ENCODE measurements at places on chromosomes 5 and 9.

DNA sequence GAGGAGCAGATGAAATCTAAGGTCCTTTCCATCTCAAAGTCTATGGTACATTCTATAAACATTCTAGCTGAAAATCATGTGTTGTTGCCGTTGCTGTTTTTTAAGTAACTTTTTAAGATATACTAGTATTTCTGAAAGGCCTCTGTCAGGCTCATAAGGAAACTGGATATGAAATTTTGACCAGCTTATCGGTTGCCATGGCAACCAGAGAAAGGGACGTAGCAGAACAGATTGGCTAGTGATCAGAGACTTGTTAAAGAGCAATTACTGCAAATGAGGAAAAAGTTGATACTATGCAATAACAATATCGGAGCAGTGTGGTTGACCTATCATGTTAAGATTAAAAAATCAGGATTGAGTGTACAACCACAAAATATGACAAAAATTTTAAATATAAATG lies 57.0 kb upstream of the RNF180 start:
- no peak for DNase-seq

DNA sequence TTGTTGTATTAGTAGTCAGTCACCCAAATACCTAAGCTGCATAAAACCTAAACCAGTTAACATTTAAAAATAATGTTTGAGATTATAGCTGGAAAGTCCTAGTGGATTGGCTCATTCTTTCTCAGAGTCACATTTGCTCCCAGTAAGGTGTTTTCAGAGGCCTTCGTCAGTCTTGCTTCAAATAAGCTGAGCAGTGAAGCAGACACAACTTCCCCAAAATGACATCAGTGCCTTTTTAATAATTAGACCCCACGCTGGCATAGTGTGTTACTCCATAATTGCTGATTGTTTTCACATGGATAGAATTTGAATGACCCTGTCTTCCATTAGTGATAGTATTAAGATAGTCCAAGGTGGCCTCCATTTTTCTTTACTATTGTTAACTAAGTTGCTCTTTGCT lies 245.8 kb downstream of the PJA2 start:
- no peak for DNase-seq

DNA sequence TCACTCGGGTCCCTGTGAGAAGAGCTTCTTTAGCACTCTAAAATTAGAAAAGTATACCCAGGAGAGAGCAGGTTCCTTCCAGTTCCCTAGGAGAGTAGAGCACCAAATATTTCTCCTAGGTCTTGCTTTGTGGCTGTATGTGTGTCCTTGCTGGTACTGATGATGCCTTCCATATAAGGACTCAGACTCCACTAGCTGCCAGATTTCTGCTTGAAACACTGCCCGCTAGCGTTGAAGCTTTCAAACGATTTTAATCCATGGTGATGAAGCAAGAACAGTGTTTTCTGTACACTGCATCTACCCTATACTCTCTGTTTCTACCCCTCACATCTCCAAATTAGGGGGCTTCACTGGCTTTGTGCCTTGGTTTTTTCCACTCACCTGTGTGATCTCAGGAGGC lies 2.4 kb upstream of the SMC2 start:
- no peak for DNase-seq

DNA sequence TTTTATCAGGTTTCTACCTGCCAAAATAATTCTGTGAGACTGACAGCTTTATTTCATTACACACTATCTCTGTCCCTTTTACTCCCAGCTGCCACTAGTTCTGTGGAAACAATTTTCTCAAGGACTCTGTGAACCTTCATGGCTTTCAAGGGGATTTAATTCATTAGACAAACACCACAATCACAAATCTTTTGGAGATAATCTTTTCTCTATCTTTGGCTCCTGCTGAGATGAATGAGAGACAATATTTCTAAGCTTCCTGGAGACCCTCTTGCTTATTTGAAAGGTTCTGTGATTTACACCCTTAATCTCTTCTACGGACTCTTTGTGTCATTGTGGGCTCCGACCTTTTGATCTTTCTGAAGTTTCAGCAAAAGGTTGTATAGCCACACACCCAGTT lies 222.6 kb downstream of the PRDM9 start:
- no peak for DNase-seq

DNA sequence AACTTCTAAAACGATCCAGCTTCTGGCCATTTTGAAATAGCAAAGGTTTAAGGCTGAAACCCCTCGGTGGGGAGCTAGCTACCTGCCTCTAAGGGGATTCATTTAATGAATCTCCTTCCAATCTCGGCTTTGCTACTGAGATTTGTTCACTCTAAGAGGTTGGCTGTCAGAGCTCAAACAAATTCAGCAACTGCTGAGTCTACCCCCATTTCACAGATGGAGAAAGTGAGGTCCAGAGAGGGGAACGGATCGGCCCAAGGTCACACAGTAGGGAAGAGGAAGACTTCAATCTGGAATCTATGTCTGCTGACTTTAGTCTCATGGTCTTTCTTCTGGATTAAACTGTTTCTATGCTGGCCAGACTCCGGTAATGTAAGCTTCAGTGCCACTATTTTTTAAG lies 3.0 kb downstream of the CORO2A start:
- DNase-seq = no peak
